ENCODE measurements at places on chromosomes 6 and 20.

GRCh38 chr6:138486249-138487101 is 12.8 kb downstream of the NHSL1 start:
- no peak for DNase-seq

DNA sequence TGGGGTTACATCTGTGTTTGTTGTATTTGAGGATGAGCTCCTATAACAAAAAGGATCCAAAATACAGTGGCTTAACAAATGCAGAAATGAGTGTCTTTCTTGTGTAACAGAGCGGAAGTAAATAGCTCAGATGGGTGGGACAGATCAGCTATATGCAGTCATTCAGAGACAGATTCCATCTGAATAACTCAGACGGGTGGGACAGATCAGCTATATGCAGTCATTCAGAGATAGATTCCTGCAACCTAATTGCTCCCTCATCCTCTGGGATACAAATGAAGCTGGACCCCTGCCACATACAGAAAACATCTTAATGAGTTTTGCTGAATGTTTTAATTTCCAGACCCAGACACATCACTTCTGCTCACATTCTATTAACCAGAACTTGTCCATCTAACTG is 332.3 kb downstream of the BCKDHB start:
- no peak for DNase-seq

DNA sequence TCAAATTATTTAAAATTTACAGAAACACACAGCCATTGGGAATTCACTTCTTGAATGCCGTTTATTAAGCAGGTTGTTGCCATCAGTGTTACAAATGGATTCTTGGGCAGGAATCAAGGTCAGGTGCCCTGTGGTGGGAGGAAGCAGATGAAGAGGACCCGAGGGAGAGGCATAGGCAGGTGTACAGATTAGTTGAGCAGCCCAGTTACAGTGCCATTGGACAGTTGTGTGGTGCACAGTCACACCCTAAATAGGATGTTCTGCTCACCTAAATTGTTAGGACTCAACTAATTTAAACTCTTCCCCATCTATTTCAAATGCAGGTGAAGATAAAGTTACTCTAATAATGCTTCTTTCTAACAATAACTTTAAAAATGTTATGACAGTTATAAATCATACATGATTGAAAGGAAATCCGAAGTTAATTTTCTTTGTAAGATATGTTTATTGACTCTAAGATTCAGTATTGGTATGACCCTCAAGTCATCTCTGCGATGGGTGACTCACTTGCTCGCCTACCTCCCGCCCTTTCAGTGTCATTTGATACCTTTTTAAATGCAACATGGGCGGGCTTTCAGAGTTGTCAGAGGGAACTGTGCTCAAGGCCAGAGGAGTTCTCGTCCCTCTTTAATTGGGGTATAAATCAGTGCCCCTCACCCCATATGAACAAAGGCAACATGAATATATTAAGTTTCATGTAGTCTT is 35.1 kb downstream of the DSE start:
- no peak for DNase-seq

DNA sequence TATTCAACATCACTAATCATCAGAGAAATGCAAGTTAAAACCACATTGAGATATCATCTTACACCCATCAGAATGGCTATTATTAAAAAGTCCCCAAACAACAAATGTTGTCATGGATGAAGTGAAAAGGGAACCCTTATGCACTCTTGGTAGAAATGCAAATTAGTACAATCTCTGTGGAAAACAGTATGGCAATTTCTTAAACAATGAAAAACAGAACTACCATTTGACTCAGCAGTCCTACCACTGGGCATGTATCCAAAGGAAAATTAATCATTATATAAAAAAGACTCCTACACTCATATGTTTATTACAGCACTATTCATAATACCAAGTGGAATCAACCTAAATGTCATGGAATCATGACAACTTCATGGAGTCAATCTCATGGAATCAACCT is 611.3 kb upstream of the GJE1 start:
- no peak for DNase-seq

- no peak for DNase-seq
These were observed 181.5 kb upstream of the LAMP5 start for GRCh38 chr20:9332791-9333479.

GRCh38 chr20:4949833-4950178 is 51.5 kb downstream of the SLC23A2 start:
- DNase-seq, result peak; percentile 5

GRCh38 chr6:91079969-91080368 is 493.1 kb upstream of the MAP3K7 start:
- no peak for DNase-seq
